Epithelial cell of proximal tubule (primary cell): ENCODE measurements at places on chromosomes 16 and 17.

GRCh38 chr17:21357696-21358656, 18.2 kb upstream of the KCNJ12 start:
- DNase-seq: no peak

DNA sequence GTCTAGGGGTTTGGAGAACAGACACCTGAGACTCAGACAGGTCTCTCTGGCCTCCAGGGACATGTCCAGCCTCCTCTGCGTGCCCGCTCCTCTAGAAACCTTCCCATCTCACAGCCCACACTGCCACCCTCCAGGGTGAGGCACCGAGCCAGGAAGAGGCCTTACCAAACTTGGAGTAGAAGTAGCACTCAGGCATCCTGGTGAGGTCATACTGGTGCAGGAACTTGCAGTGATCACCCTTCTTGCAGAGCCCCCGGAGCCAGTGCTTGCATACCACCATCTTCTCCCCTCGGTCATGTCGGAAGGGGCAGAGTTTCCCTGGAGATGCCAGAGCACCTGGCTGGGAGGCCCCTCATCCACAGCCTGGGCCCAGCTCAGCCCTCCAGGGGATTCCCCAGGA, 4.2 kb downstream of the CPSF4L start:
- no peak for DNase-seq

- DNase-seq: no peak
Measured at GRCh38 chr16:48212033-48212432, 32.1 kb upstream of the LONP2 start.

DNA sequence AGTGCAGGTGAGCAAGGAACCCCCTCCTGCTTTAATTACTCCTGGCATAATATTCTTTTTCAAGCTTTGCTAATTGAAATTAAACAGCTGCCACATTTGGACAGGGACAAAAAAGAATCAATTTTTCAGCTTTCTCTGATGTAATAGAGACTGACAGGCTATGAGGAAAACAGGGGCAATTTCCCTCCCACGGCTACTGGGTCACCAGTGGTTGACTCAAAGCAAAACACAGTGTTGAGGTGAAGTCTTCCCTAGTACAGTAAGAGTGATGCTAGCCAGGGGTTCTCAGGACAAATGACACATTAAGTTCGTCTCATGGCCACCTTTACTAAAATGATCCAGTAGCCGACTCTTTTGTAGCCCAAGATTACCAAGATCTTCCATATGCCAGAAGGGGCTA, 38.6 kb upstream of the PMFBP1 start:
- no peak for DNase-seq

GRCh38 chr17:60442271-60443173, 20.2 kb downstream of the CHCT1 start:
- no peak for DNase-seq

GRCh38 chr17:50174444-50174843, 8.6 kb downstream of the SGCA start:
- no peak for DNase-seq

DNA sequence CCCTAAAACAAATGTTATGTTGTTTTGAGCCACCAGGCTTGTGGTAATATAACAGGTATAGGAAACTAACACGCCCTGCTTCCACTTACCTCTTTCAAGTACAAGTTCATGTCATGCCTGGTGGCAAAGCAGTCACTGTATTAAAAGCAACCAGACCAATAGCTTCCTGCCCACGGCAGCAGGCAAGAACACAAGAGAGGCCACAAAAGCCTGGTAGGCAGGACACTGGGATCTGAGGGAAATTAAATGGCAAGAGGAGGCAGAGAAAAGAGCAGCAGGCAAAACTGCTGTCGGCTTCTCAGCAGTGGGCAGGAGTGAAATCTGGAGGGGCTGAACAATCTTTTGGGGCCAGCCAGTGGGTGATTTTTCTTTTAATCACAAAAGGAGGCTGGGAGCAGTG, 2.2 kb downstream of the CYTH1 start:
- no peak for DNase-seq

DNA sequence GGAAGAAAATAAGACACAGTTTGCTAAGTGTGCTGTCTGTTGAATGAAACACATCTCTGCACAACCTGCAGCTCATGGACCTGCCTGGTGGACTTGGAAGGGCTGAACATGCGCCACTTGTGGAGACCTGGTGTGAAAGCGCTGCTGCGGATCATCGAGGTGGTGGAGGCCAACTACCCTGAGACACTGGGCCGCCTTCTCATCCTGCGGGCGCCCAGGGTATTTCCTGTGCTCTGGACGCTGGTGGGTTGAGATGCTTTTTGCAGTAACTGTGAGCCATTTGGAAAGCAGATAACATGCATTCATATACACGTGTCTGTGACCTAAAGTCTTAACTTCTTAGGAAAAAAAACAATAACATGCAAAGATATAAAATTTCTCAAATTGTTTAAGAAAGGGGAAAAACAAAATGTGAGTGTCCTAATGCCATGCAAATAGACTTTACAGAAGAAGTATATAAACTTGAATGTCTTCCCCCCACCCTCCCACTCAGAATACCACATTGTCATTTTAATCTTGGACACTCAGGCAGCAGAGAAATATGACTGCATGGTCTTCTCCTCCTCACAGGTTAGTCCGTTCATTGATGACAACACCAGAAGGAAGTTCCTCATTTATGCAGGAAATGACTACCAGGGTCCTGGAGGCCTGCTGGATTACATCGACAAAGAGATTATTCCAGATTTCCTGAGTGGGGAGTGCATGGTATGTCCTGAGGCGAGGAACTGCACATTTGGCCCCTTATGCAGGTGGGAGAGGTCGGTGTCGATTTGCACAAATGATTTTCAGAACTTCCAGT, 65.6 kb downstream of the SEC14L1 start:
- DNase-seq: no peak

DNA sequence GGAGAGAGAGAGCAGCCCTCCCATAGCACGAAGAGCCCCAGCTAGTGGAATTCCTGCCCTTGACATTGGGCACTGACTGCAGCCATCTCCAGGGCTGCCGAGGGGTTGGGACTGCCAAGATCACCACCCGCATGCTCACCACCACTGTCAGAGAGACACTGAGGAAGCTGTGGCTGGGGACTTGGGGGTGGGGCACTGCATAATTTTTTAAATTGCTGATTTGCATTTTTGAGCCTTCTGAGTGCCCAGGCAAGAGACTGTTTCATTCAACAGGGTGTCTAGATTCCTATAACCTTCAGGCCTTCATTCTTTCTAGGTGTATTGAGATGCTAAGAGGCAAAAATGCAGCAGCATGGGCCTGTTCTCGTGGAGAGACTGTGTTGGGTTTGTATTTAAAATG, 9.0 kb upstream of the EPX start:
- DNase-seq: no peak

GRCh38 chr17:57943140-57943539, 12.1 kb downstream of the CUEDC1 start:
- DNase-seq: no peak

- no peak for DNase-seq
Measured at GRCh38 chr16:56635441-56635967, 3.0 kb upstream of the MT1A start.

GRCh38 chr16:49703483-49703882, 152.4 kb downstream of the ZNF423 start:
- DNase-seq: no peak

DNA sequence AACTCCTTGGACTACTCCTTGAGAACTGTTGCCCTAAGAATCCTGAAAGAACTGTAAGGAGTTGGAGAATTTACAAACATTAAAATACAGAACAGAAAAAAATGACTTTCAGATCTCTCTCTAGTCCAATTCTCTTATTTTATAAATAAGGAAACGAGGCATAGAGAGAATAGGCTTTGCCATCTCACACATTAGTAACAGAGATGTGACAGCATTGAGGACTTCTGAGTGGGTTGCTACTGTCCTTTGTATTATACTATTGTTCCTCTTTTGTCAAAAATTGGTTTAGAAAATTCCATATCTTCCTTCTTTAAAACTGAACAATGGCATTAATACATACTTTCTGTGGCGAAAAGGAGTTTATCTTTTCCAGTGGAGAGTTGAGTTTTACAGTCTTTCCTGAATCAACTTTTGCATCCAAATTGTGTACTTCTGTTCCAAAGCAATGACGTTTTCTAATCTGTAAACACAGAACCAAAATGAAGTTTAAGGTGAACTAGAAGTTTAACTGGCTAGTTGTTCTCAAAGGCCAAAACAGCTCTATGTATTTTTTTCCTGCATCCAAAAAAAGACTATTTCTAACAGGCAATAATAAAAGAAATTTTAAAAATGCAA, 16.5 kb downstream of the BRIP1 start:
- DNase-seq: no peak

- DNase-seq: no peak
Measured at GRCh38 chr17:48173191-48173984, 65.8 kb downstream of the SNX11 start.

- DNase-seq: no peak
Measured at GRCh38 chr17:67500261-67500660, 123.2 kb downstream of the PITPNC1 start.

GRCh38 chr17:27294689-27295630, 1.0 kb downstream of the WSB1 start:
- peak; percentile 51 for DNase-seq

- DNase-seq: no peak
Measured at GRCh38 chr16:60203525-60204124, 1469.5 kb upstream of the GOT2 start.

GRCh38 chr17:30093463-30094147, 23.0 kb upstream of the NSRP1 start:
- DNase-seq: no peak
